Activated CD4-positive, alpha-beta T cell treated with anti-CD3 and anti-CD28 coated beads for 24 hours (primary cell): ENCODE measurements at places on chromosomes 2 and 18.

GRCh38 chr2:113878743-113879142 lies 11.1 kb upstream of the ACTR3 start:
- no peak for DNase-seq

GRCh38 chr2:871175-871727 lies 79.4 kb upstream of the SNTG2 start:
- no peak for DNase-seq

- no peak for DNase-seq
These were observed 100.7 kb downstream of the NFATC1 start for GRCh38 chr18:79496237-79496977.

DNA sequence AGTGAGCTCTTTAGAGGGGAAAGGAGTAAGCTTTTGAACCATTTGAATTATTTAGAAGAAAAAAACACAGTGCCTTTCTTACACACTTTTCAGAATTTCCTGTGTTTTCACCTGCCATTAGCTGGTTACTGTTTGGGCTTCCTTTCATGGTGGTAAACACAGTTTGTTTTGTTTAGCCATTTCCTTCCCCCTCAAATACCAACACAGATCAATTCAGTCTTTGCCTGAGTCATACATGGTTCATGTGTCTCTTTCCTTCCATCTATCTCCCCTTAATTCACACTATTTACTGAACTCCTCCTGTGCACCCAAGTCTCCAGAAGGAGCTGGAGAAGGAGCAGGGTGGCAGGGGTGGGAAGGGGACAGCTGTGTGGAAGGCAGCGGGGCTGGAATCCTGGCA lies 45.0 kb downstream of the TCF7L1 start:
- DNase-seq = no peak

DNA sequence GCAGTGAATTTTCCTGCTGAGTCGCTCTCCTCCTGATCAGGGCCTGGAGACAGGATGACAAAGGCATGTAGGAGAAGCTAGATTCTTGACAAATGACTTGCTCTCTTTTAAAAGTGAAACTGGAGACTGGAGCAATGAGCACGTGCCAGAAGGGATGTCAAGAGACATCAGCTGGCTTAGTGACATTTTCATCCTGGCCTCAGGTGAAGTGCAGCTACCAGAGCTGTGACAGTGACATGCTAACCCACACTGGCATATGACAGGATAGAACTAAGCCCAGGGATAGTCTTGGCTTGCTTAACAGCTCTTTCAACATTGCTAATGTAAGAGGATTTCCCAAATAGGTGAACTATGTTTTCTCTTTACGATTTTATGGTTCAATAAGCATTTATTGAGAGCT lies 757.5 kb upstream of the DDX18 start:
- DNase-seq = no peak

DNA sequence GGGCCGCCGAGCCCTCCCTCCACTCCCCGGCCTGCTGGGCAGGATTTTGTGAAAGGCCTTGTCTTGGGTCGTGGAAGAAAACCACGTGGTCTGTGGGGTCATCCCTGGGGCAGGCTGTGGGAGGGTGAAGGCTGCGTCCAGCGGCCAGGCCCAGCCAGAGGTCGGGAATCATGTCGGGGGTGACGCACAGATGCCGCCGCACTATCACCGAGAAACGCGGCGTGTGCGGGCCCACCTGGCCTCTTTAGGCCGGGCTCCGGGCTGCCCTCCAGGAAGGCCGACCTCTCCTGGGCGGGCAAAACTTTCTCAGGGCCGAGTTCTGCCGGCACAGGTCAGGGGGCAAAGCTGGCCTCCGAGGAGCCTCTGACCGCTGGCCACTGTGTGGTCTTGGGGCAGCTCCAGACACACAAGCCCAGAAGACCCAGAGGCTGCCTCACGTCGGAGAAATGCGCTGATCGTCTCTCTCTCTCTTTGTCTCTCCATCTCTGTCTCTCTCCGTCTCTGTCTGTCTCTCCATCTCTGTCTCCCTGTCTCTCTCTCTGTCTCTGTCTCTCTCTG lies 28.4 kb downstream of the NFATC1 start:
- no peak for DNase-seq

GRCh38 chr2:36290306-36290856 lies 65.2 kb upstream of the CRIM1 start:
- DNase-seq = no peak

DNA sequence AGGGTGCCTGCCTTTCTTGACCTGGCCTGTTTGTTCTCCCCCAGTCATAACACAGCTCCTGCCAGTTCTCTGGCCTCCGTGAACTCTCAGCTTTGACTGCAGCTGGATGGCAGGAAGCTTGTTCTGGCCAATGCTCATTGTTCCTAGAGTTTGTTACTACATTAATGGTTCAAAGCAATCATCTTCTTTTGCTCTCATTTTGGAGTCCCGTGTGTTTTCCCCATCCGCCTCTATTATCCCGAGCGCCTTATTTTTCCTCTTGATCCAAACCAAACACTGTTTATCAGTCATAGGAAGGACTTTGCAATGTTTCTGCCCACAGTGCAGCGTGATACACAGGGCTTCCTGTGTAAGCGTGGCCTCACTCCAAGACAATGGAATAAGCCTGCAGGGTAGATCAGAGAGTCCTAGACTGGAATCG lies 184.3 kb upstream of the APCDD1 start:
- DNase-seq = no peak

- DNase-seq = no peak
These were observed 42.3 kb upstream of the GPC1 start for GRCh38 chr2:240392948-240393830.

GRCh38 chr2:69597105-69597504 lies 46.4 kb downstream of the AAK1 start:
- DNase-seq = no peak

- DNase-seq = no peak
These were observed 218.8 kb upstream of the APCDD1 start for GRCh38 chr18:10235661-10235952.

DNA sequence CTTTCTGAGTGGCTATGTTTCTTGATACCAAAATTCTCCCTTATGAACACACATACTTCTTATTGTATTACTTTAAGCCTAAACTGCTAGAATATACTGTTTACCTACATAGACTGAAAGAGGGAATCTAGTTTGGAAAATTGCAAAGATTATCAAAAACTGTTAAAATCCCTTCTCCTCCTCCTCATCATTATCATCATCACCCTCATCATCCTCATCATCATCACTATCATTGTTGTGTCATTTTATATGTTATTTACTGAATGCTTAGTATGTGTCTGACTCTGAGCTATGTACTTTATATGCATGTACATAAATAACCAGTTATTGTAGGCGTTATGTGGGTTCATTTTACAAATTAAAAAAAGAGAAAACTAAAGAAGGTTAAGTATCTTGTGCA lies 19.6 kb upstream of the LRP1B start:
- no peak for DNase-seq

- no peak for DNase-seq
These were observed 812.7 kb downstream of the DCDC2C start for GRCh38 chr2:4515871-4516761.

- no peak for DNase-seq
These were observed 192.0 kb downstream of the ALK start for GRCh38 chr2:29729401-29729800.

DNA sequence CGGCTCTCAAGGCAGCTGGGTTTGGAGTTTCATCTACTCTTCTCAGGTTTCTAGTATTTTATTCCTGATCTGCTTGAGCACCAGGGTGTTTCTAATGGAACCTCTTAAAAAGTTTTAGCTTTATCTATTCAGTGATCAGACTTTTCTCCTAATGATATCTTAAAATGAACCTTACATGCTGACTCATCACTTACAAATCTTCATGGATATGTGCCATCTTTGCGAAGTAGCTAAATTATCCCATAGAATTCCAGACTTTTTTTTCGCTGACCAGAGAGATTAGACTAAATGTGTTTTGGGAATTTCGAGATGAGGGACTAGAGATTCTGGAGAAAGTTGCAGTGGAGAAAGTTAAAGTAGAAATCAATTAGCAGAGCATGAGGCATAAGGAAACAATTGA lies 401.0 kb downstream of the GRB14 start:
- DNase-seq = no peak

DNA sequence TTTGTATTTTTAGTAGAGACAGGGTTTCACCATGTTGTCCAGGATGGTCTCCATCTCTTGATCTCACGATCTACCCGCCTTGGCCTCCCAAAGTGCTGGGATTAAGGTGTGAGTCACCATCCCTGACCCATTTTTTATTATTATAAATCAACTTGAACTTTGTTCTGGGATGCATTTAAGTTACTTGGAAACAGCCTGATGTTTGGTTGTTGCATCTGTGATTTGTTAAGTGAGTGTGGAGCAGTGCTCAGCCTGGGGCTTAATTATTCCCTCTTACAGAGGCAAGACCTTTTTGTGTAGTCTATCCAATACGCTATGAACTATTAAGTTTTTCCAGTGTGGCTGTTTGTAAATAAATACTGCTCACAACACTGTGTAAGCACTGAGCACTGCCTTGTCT lies 32.6 kb downstream of the MTA3 start:
- DNase-seq = no peak

- no peak for DNase-seq
These were observed 21.6 kb downstream of the STON1 start for GRCh38 chr2:48551548-48551947.

- DNase-seq = no peak
These were observed 219.0 kb upstream of the DSEL start for GRCh38 chr18:67735506-67735905.

GRCh38 chr2:42178335-42178734 lies 9.2 kb downstream of the EML4 start:
- DNase-seq = no peak

- no peak for DNase-seq
These were observed 5.7 kb upstream of the WDSUB1 start for GRCh38 chr2:159292157-159292556.

- peak; percentile 8 for DNase-seq
These were observed 5.5 kb downstream of the SYT4 start for GRCh38 chr18:43271593-43272432.
